ENCODE measurements at places on chromosomes 13 and 19.

- no peak for DNase-seq
These were observed 7.5 kb upstream of the FUT5 start for GRCh38 chr19:5877882-5878281.

DNA sequence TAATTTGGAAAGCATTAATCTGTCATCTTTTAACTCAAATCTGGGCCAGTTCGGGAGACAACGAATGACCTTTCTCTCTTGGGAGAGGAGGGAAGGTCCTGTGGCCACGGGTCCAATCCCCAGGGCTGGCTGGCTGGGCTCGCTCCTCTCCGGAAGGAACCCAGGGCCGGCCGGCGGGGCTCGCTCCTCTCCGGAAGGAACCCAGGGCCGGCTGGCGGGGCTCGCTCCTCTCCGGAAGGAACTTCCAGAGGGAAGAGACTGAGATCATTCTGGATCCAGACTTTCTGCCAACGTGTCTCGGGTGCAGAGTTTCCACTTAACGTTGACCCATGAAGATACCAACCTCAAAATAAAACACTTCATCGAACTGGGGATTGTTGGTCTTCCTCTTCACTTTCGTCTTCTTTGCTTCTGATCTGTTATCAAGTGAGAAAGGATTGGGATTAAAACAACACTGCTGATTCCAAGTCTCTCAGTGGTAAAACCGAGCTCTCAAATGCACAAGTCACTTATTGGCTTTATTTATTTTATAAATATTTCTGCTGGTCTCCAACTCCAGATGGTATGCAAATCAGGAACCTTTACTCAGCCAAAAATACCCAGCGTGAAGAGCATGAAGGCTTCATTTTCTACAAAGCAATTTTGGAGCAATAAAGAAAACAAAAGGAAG lies 53.3 kb upstream of the C13orf46 start:
- no peak for DNase-seq

- no peak for DNase-seq
These were observed 479.6 kb downstream of the DIAPH3 start for GRCh38 chr13:59684105-59684504.

- no peak for DNase-seq
These were observed 189.6 kb downstream of the MZT1 start for GRCh38 chr13:72537782-72538181.

GRCh38 chr13:113408562-113408961 lies 44.6 kb upstream of the GRTP1 start:
- DNase-seq: no peak

- DNase-seq: no peak
These were observed 7.6 kb downstream of the DOHH start for GRCh38 chr19:3492919-3493318.

GRCh38 chr13:92938486-92939020 lies 288.1 kb upstream of the GPC6 start:
- DNase-seq: no peak

- DNase-seq: no peak
These were observed 156.1 kb downstream of the RGCC start for GRCh38 chr13:41613471-41613870.

GRCh38 chr13:47588676-47589075 lies 412.4 kb downstream of the SUCLA2 start:
- DNase-seq: no peak

- DNase-seq: no peak
These were observed 141.9 kb downstream of the PCCA start for GRCh38 chr13:100230769-100231149.

DNA sequence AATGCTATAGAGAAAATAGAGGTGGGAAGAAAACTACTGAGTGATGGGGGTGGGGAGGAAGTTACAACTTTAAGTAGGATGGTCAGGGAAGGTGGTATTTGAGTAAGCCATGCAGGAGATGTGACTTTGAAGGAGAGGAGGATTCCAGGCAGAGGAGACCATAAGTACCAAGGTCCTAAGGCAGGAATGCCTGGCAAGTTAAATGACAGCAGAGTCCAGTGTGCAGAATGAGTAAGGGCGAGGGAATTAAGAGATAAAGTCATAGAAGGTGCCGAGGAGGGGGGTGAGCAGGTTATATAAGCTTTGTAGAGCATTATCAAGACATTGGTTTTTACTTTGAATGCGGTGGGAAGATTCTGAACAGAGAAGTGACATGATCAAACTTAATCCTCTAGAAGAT lies 43.2 kb upstream of the WDFY2 start:
- DNase-seq: no peak

- no peak for DNase-seq
These were observed 10.0 kb upstream of the PNMA8A start for GRCh38 chr19:46481223-46481848.

- DNase-seq: no peak
These were observed 447.2 kb downstream of the GPC5 start for GRCh38 chr13:91845612-91846011.

DNA sequence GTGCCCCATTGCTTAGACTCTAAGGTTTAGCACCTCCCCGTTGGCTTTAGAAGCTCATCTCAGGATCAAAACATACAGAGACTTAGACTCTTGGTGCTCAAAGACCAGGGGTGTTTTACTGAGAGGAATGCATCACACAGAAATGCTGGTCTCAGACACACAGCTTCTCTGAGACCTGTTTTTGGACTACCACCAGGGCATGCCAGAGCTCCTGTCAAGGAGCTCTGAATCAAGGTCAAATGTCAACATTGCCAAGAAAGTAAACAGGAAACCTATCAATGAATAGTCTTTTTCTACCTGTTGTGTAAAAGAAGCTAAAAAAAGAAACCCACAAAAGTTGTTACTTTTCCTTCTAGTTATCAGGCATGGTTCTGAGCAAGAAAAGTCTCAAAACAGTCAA lies 149.2 kb downstream of the COL4A1 start:
- no peak for DNase-seq

GRCh38 chr13:111210544-111211469 lies 95.7 kb downstream of the ARHGEF7 start:
- DNase-seq: no peak

DNA sequence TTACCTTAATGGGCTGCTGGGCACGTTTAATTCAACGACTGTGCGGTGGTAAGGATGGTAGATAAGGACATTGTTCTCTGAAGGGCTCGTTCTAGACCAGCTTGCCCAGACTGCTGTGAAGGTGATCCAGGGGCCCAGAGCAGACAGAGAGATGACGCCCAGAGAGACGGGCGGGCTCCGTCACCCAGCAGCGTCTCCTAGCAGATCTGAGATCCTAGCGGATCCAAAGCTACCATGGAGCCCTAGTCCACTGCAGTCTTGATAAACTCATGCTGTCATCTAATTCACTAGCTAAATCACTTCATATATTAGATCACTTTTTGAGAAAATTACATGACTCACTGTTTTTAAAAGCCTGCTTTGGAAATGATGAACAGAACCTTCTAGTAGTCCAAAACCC lies 21.5 kb downstream of the COL4A2 start:
- no peak for DNase-seq

GRCh38 chr19:4676955-4677731 lies 7.0 kb upstream of the MYDGF start:
- DNase-seq: no peak

GRCh38 chr13:48246102-48246501 lies 13.1 kb downstream of the ITM2B start:
- no peak for DNase-seq

DNA sequence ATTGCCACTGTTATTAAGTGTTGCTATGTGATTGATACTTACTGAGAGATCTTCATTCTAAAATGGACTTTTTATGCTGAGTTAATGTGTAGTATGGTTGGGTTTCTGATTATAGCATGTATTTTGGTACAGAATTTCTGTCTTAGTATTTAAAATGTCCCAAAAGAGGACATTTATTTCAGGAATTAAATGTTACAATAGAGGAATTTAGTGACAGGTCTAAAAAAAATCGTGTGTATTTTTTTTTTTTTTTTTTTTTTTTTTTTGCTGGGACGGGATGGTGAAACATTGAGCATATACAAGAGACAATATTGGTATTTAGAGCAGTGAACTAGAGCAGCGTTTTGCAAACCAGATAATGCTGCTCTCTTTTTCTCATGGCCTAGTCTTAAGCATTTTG lies 27.9 kb downstream of the URI1 start:
- DNase-seq: no peak

DNA sequence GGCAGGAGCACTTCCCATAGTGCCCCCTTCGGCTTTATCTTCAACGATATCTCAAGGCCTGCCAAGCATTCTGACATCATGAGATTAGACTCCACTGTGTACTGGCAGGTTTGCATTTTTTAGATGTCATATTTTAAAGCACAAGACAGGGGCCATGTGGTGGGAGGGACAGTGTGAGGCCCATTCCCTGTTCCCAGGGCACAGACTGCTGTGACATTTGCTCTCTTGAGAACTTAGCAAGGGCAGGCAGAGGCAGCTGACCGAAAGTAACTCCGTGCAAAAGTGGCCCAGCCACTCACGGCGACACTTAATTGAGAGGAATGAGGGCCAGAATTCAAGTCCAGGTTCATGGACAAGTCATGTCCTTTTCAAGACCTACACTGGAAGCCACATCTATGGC lies 201.8 kb downstream of the COL4A1 start:
- DNase-seq: no peak

DNA sequence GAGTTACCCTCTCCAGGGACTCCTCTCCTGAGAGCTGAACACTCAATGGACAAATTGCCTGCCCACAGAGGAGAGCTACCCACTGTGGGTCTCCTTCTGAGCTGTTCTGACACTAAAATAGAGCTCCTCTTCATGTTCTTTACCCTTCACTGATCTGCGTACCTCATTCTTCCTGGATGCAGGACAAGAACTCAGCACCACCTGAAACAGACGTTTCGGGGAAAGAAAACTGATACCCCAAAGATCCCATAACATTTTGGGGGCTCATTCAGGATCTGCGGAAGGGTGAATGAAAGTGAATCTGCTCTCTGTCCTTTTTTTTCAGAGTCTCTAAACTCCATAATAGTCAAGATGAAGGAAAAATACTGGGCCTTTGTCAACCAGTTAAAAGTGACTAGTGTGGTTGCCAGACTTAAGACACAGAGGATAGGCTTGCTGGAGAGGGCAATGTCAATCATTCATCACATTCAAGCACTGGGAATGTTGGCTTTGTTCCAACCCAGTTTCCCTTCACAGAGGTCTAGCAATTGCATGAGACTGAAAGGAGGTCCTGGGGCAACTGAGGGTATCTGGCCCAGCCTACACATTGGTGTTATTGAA lies 136.7 kb upstream of the SLITRK6 start:
- DNase-seq: no peak

- no peak for DNase-seq
These were observed 146.0 kb downstream of the OXGR1 start for GRCh38 chr13:96848286-96848685.

- DNase-seq: no peak
These were observed 1071.3 kb upstream of the MIR17HG start for GRCh38 chr13:90276216-90276615.

DNA sequence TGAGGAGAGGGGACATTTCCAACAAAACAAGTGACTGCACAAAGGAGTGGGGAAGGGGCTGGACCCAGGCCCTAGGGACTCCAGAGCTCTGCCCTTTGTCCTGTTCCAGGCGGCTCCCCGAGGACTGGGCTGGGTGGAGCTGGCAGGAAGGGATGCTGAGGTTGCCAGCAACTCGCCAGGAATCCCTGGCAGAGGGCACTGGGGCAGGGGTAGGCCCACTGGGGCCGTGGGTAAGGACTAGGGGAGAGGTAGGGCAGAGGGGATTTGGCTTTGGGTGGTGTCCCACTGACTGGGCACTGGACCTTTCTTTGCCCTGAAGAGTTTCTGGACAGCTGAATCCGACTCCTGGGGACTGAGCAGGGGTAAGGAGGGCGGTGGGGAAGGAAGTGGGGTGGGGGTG lies 7.9 kb downstream of the LIPE start:
- no peak for DNase-seq

DNA sequence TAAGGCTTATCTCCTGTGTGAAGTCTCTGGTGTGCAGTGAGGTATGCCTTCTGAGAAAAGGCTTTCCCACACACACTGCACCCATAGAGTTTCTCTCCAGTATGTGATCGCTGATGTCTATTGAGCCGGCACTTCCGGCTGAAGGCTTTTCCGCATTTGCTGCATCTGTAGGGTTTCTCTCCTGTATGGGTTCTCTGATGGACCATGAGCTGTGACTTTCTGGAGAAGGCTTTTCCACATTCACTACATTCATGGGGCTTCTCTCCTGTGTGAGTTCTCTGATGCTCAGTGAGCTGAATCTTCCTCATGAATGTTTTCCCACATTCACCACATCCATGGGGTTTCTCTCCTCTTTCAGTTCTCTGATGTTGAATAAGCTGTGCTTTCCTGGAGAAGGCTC lies 14.7 kb downstream of the ZNF577 start:
- no peak for DNase-seq

DNA sequence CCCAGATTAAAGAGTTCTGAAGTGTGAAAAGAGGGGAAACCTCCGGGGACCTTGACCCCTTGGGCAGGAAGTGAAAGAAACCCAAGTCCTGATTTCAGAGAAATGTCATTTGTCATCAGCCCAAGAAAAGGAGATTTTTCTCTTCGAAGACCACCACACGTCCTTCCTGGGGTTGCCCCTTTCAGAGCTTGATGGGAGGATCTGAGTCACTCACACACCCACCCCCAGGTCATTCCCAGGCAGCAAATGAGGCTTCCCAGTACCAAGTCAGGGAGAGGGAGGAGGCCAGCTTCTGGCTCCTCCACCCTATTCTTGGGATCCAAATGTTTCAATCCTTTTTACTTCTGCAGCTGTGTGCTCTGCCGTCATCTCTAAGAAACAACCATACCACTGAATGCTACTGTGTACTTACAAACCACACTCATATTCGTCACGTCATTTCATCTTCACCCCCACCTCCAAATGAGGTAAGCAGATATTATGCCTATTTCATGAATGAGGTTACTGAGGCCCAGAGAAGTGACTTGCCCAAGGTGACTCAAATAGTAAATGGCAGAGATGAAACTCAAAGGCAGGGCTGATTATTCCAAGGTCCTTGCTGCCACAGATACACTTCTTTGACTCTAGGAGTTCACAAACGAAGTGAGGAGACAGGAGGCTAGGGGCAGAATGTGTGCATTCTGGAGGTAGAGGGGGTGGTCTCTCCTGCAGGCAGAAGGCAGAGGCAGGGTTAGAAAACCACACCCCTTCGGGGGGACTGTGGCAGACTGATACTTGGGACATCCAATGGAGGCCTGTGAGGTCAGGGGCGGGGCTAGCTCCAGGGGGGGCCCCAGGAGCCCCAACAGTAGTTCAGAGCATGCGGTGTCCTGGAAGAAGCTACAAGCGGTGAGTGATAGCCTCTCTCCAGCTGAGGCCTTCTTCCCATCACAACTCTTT lies 5.0 kb upstream of the KMT2B start:
- peak; percentile 73 for DNase-seq

DNA sequence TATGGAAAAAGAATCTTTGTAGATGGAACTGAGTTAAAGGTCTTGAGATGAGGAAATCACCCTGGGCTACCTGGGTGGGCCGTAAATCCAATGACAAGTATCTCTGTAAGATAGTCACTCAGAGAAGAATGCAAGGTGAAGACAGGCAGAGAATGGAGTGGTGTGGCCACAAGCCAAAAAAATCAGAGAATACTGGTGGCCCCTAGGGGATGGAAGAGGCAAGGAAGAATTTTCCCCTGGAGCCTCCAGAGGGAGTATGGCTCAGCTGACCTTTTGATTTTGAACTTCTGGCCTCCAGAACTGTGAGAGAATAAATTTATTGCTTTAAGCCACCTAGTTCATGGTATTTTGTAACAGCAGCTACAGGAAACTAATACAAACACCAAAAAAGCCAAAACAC lies 32.7 kb upstream of the CSNK1A1L start:
- DNase-seq: no peak

GRCh38 chr19:53102756-53103233 lies 427 bp downstream of the ZNF160 start:
- peak; percentile 17 for DNase-seq

- no peak for DNase-seq
These were observed 36.8 kb downstream of the NFIX start for GRCh38 chr19:13031917-13032623.

- DNase-seq: no peak
These were observed 78.0 kb downstream of the ZC3H13 start for GRCh38 chr13:45974500-45974899.
